Right ventricle myocardium superior (tissue), 1 donor: ENCODE measurements at places on chromosomes 4 and X.

DNA sequence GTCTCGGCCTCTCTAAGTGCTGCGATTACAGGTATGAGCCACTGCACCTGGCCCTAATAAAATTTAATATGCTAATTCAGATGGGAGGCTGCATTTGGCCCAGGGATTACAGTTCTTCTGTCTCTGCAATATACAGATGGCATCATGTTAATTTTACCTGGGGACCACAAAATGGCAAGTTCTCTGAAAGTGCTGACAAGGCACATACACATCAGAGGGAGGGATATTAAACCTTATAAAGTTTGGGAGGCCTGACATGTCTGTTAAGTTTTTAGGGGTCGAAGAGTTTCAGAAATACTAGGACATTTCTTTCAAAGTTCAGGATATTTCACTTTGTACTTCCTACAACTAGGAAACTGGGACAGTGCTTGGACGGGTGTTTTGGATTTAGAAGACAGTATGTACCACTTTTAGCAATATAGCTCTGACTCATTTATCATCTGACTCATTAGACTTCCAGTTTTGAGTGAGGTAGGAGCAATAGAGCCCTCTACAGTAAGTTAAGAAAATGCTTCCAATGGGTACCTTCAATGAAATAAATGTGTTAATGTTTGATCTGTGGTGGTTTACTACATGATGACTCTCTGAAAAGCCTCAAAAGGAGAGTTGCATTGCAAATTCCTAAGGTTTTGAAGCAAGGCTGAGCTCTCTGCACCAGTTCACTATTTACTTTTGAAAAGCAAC lies 981.0 kb upstream of the HS3ST1 start:
- no peak for DNase-seq

DNA sequence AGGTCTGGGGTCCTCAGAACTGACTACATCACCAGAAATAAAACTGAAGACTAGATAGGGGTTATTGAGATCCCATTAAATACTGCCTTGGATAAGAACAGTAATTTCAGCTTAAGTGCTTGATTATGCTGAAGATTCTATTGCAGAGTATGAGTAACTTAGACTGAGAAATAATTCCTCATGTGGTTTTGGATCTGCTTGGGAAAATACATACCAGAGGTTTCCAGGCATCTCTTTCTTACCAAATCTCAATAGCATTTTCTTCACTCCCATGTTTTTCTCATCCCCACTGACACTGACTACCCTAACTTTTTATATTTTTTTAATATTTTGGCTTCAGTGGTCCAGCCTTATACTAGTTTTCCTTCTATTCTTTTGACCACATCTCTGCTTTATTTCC lies 92.0 kb upstream of the TEX13D start:
- DNase-seq: no peak

GRCh38 chrX:10722851-10723250 lies 102.5 kb upstream of the MID1 start:
- DNase-seq: no peak

GRCh38 chrX:103776546-103776945 lies at the start of gene PLP1:
TSS of gene PLP1 (plus strand) at chrX:103776840. CDS start at chrX:103776996, 156 bp downstream.
- no peak for DNase-seq

GRCh38 chr4:119138046-119138445 lies 2.4 kb downstream of the MYOZ2 start:
- no peak for DNase-seq

GRCh38 chr4:161936625-161937550 lies 226.9 kb downstream of the FSTL5 start:
- no peak for DNase-seq

DNA sequence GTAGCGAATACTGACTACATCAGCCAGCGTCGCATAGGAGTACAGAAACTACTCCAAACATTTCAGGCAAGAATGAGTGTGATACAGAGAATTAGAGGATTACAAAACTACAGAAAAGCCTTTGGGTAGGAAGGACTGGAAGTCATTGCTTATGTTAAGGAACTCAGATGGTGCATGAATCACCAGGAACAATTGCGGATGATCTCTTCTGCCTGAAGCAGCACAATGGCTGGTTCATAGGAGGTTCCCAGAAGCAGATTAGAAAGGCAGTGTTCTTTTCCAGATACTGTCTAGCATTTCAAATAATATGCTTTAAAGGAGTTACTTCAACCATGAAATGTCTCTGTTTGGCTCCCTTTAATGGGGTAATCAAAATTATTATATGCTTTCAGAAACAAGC lies 42.5 kb upstream of the MAP9 start:
- no peak for DNase-seq

- DNase-seq: no peak
Measured at GRCh38 chr4:78168029-78168428, 110.9 kb downstream of the FRAS1 start.

GRCh38 chr4:83599183-83599582 lies 63.3 kb downstream of the GPAT3 start:
- DNase-seq: no peak

DNA sequence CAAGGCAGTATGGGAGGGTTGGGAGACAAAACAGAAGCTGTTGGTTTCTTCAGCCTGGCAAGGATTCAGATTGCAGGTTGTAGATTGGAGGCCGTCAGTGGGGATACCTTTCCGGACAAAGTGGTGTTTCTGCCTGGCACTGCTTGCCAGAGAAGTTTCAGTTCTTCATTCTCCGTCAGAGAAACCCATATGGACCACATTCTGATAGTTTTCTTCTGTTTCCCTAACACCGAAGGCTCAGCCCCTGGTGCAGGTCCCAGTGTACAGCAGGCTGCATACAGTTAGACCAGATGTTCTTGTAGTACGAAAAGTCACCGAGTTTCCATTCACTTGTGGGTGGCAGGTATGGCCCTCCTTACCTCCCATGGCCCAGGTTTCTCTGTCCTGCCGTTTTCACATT lies 107.3 kb downstream of the PTTG2 start:
- DNase-seq: no peak

- DNase-seq: no peak
Measured at GRCh38 chr4:91914176-91914804, 389.5 kb upstream of the GRID2 start.

DNA sequence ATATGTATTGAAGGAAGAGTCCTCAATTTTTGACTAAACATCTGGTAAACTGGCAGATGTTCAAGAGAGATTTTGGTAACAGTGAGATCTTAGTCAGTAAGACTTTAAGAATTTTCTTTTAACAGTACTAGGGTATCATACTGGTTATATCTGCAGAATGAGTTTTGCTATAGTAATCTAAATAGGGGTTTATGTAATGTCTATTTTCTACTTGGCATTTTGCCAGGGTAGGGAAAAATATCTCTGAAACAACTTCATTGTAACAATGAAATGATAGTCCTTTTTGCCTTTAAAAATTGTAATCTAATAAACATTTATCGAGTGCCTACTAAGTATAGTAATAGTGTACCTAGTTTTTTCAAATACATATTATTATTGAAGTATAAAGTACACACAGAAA lies 32.1 kb downstream of the XK start:
- no peak for DNase-seq

DNA sequence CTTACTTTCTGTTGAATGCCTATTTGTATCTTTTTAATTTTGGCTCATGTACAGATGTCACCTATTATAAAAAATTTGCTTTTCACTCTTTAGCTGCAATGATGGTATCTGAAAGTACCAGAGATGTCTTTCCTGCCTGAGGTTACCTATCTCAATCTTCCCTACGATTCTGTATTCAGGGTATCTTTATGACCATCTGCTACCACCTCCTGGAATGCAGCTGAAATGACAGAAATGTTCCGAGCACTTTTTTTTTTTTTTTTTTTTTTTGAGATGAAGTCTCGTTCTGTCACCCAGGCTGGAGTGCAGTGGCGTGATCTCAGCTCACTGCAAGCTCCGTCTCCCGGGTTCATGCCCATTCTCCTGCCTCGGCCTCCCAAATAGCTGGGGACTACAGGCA lies 136.4 kb downstream of the REPS2 start:
- DNase-seq: no peak

GRCh38 chr4:156420623-156421022 lies 467.0 kb upstream of the CTSO start:
- no peak for DNase-seq

GRCh38 chr4:6965329-6965728 lies 55.7 kb downstream of the TBC1D14 start:
- no peak for DNase-seq

GRCh38 chrX:145190801-145191389 lies 56.4 kb upstream of the SPANXN1 start:
- DNase-seq: no peak

- DNase-seq: no peak
Measured at GRCh38 chrX:19361701-19362100, 18.0 kb downstream of the PDHA1 start.

GRCh38 chr4:171157462-171158082 lies 655.6 kb upstream of the GALNTL6 start:
- DNase-seq: no peak

DNA sequence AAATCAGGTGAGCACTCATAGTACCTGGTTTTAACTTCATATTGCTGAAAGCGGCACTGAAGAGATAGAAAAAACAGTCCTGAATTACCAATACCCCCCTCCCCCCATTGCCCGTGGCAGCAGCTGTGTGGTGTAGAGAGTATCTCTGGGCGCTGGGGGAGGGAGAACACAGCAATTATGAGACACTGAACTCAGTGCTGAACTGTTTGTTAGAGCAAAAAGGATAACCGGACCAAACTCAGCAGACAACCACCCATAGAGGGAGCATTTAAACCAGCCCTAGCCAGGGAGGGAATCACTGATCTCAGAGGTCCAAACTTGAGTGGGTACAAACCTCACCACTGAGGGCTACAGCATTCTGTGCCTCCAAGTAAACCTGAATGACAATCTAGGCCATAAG lies 457.4 kb upstream of the TEX13C start:
- DNase-seq: no peak

DNA sequence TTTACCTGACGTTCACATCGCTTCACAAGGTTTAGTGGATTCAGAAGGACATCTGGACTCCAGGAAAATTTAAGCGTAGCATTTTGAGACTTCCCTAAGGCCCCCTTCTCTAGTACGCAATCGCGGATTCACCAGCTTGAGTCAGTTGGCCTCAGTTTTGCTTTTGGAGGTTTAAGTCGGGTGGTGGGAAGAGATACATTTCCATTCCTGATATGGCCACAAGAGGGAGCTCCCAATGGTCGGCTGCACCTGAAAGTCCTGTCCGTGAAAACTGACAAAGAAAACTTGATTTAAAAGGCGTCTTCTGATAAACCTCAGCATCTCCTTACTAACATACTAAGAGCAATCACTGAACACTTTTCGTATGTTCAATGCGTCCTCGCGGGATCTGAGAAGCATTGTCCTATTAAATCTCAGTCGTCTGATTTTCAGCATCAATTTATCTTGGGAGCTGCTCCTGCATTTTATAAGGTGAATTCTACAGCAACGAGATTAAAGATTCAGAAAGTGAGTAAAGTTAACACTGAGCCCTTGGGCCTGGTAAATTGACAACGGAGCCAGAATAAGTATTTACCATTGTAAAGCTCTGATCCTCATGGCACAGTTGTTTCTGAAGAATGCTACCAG lies 50.6 kb downstream of the LGI2 start:
- no peak for DNase-seq

DNA sequence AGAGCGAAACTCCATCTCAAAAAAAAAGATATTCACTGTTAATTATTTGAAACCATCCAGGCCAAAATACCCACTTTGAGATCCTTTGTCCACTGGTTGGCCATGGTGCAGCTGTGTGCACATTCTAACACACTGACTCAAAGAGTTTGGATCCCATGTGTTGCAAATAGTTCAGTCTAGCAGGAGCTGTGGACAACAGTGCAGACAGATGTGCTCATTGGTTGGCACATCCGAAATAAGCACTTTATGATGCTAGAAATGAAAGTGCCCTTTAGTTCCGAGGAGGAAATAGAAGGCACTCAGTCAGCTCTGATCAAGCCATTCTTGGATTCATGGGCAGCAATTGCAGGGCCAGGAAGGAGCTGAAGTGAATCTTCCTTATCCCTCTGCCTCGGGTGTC lies 63.0 kb upstream of the TMEM150C start:
- no peak for DNase-seq

DNA sequence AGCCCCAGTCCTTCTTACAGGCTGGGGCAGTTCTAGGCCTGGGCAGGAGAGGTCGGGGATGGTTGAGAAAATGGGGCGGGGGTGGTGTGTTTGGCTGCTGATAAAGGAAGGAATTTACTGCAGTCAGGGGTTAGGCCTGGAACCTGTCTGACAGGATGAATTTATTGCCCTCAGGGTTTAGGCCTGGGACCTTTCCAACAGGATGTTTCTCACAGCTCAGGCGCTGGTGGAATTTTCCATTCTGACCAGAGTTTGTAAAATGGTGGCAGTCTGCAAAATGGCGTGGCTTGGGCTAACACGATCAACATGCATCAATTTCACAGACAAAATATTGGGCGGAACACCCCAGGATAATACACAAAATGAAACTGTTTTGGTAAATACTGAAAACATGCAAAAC lies 83.5 kb upstream of the SPIN4 start:
- DNase-seq: no peak

GRCh38 chr4:44583393-44583792 lies 68.0 kb downstream of the YIPF7 start:
- no peak for DNase-seq

- no peak for DNase-seq
Measured at GRCh38 chrX:128310912-128311311, 258.7 kb upstream of the ACTRT1 start.

DNA sequence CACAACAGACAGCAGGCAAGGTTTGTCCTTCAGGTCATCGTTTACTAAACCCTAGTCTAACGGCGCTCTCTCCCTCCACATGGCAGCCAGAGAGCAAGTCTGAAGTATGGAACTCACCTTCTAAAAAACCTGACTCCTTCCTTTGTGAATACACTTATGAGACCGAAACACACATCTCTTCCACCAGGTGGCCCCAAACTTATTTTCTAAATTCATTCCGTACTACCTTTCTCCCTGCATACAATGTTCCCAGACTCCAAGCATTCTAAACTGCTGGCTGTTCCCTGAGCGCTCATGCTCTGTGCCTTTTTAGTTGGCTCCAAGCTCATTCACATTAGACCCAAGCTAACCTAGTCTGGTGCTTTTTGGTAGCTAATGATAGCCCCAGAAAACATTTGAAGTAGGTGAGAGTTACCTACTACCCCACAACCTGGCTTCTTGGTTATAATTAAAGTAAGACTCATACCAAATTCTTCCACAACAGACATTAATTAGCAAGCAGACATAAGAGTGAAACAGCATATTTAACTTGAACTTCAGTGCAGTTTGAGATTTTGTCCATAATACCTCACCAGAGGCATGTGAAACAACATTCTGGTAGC lies 67.6 kb upstream of the DCLK2 start:
- no peak for DNase-seq

DNA sequence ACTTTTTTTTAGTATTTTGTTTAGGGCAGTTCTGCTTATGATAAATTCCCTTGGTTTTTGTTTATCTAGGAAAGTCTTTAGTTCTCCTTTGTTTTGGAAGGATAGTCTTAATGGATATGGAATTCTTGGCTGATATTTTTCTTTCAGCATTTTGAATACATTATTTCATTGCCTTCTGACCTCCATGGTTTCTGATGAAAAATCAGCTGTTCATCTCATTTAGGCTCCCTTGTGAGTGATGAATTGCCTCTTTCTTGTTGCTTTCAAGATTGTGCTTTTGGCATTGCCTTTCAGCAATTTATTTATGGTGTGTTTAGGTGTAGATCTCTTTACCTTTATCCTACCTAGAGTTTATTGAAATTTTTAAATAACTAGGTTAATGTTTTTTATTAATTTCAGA lies 41.5 kb upstream of the LCORL start:
- no peak for DNase-seq
